Progenitor cell of endocrine pancreas (in vitro differentiated cells): ENCODE measurements at places on chromosomes 2 and 18. TPM values are rescaled to one million over a fixed set of nuclear protein-coding genes. Genes with fewer than 3 reads are reported as not detected.

DNA sequence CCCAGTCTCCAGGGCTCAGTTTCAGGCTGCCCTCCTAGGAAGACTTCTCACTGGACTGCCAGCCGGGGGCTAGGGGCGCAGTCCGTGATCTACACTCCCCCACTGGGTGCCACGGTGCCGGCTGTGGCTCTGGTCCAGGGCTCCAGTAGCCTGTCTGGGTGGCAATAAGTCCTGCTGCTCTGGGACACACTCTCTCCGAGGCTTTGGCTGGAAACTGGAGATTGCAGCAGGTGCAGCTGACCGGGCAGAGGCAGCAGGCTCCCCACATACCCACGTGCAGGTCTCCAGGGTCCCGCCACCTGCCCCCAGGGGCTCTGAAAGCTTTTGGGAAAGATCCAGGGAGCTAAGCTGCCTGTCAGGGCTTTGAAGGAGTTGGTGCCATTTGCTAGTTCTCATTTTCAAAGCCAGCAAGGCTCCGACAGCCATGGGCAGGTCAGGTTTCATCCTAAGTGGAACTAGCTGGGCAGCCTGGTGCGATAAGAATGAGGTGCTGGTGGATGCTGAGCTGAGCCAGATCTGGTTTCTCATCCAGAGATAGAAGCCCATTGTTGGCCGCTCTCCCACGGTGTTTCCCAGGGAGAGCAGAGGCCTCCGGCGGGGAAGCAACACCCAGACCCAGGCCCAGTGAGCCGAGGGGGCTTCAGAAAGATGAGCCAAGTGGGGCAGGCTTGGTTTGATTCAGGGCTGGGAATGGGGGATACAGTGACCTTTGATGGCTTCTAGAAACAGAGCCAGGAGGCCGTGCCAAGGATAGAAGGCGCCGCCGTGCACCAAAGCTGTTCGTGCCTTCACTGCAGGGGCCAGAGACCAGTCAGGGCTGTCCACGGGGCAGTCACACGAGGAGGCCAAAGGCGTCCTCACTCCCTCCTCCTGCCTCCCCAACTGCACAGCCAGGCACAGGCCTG is 141.7 kb upstream of the GPC1 start:
- DNase-seq = no peak

DNA sequence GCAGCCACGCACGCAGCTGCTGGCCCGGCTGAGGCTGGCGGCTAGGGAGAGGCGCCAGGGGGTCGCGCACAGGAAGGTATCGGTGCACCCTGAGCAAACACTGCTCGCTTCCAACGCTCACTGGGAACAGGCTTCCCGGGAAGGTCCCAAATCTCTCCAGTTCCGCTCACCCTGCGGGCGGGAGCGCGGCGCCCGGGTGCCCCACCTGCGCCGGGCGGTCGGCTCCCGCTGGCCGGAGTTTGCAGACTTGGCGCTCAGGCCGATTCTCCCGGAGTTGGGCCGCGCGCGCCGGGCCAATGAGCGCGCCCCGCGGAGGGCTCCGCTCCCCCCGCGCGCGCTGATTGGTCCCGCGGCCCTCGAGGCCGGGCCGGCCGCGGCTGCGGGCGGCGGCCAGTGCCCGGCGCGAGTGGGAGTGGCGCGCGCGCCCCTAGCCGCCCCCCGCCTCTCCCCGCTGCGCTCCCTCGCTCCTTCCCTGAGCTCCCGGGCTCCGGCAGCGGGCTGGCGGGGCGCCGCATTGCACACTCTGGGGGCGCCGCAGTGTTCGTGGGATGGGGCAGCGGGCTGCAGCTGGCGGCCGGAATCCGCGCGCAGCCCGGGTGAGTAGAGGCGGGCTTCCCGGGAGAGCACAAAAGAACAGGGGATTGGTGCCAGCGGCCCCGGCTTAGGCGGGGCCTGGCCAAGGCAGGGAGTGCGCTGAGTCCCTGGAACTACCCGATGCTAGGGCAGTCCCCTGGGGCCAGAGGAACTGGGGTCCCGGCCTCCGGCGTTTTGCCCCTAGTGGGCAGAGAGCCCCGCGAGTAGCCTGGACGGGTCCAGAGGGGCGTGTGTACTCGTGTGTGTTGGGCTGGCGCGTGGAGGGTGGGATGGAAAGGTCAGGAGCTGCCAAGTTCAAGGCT is at the start of gene LYPD6:
TSS of gene LYPD6 (plus strand) at position 461 of the 896 bp plus-strand sequence. CDS start 107,122 bp downstream, outside the sequence.
- peak; percentile 63 for DNase-seq

The ANKRD30B gene
- not detected in 2 replicates for total RNA-seq

The SULT1C3 gene
- not detected in 2 replicates for total RNA-seq

- no peak for DNase-seq
Measured at GRCh38 chr18:8730080-8730827, 24.9 kb downstream of the MTCL1 start.

GRCh38 chr2:105924271-105924670 is 179.6 kb downstream of the NCK2 start:
- no peak for DNase-seq

GRCh38 chr2:209441541-209441940 is 17.7 kb downstream of the MAP2 start:
- no peak for DNase-seq

The FAM124B gene
- not detected in 2 replicates for total RNA-seq

The CSRNP3 gene
- total RNA-seq = 10.7 and 14.8 TPM in 2 replicates

The POTEC gene
- not detected in 2 replicates for total RNA-seq

The SERPINB12 gene
- total RNA-seq = not detected in 2 replicates

DNA sequence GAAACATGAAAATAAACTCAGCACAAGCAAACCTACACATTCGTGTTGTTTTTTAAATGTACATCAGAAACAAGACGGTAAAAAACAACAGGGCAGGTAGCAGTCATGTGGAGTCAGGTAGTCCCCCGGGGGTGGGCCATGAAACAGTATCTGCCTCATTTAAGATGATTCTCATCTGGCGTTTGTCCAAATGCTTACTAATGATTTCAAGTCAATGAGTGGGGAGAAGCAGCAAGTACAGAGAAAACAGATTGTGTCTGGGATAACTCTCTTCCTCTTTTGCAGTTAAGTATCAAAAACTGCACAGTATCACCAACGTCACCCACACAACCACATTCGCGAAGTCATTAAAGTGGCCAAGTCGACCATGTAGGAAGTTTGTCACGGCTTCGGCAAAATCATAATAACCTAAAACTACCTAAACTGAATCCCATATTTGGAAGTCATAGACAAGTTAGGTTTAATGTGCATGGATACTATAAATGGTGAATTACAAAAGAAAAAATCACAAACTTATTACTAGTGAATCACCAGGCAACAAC is 1.3 kb downstream of the LAPTM4A start:
- DNase-seq = no peak

The IL1F10 gene
- not detected in 2 replicates for total RNA-seq

The MROH2A gene
- not detected in 2 replicates for total RNA-seq

- no peak for DNase-seq
Measured at GRCh38 chr2:239973386-239973785, 51.8 kb downstream of the NDUFA10 start.

- no peak for DNase-seq
Measured at GRCh38 chr2:144163592-144163991, 356.3 kb downstream of the ZEB2 start.

The MAPRE2 gene
- total RNA-seq = 47.9 and 51.8 TPM in 2 replicates

- no peak for DNase-seq
Measured at GRCh38 chr2:12070581-12070980, 324.1 kb downstream of the LPIN1 start.

The ERMN gene
- total RNA-seq = 0.22 TPM in 1 of 2 replicates, not detected in the other

The IL1R2 gene
- not detected in 2 replicates for total RNA-seq

The METTL8 gene
- 23.5 and 26.9 TPM in 2 replicates for total RNA-seq

DNA sequence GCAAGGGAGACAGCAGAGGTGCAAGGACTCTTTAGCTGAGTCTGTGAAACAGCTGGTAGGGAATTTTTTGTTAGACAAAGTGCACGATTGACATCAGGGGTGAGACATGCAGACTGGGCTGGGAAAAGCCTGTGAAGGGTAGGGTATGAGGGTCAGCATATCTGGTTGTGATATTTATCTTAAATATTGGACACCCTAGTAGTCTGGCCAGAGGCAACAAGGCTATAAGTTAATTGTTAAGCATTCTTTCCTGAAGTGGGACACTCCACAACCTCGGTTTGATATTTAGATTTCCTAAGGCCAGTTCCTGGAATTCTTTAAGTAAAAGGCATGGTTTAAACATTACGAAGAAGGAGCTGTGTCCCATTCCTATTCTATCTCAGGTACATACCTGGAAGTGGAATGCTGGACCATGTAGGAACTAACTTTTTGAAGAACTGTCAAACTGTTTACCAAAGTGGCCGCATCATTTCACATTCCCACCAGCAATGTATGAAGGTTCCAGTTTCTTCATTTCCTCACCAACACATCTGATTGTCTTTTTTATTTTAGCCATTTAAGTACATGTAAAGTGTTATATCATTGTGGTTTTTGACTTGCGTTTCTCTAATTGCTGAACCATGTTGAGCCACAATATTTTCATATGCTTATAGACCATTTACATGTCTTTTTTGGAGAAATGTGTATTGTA is 22.5 kb downstream of the EHBP1 start:
- no peak for DNase-seq

- no peak for DNase-seq
Measured at GRCh38 chr2:212180408-212181083, 358.1 kb downstream of the ERBB4 start.

DNA sequence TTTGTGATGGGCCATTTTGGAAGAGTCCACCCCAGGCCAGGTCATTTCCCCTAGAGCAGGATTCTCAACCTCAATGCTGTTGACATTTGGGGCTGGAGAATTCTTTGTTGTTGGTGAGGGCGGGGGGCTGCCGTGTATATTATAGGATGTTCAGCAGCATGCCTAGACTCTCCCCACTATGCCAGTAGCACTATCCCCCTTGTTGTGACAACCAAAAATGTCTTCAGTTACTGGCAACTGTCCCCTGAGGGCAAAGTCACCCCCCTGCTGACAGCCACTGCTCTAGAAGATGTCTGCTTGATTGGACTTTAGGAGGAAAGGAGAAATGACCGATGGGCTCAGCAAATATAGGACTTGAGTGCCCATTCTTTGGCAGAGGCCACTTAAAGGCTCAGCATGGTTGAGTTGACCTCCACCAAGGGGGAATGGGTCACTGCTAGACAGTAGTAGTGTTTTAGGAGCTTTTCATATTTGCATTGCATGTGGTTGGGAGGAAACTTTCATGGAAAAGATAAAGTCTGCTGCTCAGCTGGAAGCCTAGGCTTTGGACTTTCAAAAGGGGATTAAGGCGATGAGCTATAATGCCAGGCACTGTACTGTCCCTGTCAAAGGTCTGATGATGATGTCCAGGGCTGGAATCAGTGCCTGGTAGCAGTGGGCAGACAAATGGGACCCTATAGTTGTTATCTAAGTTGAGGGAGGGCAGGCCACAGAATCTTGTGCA is 61.1 kb upstream of the MCFD2 start:
- no peak for DNase-seq

The SPATA3 gene
- not detected in 2 replicates for total RNA-seq

DNA sequence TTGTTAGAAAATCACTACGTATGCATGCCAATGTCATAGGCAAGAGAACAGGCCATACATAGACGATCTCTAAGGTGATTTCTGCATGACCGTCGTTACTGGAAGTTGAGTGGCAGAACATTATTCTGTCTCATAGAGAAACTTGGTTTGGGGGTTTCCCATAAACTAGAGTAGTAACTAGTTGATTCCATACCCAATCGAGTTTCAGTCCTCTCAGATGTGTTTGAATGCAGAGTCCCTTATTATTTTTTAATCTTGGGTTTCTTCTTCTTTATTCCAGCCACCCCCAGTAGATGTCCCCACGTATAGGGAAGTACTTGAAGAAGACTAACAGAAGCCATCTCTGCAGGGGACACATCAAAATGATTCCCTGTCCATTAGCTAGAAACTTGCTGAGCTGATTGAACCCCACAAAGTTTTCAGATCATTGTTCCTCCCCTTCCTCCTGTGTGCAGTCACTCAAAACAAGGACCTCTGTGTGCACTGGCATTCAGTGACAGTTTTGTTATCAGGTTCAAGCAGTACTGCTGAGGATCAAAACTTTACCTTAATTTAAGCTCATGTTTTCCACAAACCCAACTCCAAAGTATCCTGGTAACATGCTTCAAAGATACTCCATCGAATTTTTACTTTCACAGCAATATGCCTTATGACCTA is 68.4 kb upstream of the CDCA7 start:
- no peak for DNase-seq

- no peak for DNase-seq
Measured at GRCh38 chr2:117553448-117553847, 261.0 kb upstream of the DDX18 start.

- DNase-seq = peak; percentile 56
Measured at GRCh38 chr2:223601932-223602666, at the start of gene SCG2. TSS of gene SCG2 (minus strand) at chr2:223602361. CDS start at chr2:223599282, 3,079 bp downstream.

The PSD4 gene
- 27.1 and 30.7 TPM in 2 replicates for total RNA-seq

The MAL gene
- not detected in 2 replicates for total RNA-seq

The APOB gene
- total RNA-seq = 15.6 and 22.2 TPM in 2 replicates

GRCh38 chr2:21836261-21836660 is 712.5 kb downstream of the TDRD15 start:
- DNase-seq = no peak

The RETSAT gene
- total RNA-seq = 22.8 and 23.1 TPM in 2 replicates

DNA sequence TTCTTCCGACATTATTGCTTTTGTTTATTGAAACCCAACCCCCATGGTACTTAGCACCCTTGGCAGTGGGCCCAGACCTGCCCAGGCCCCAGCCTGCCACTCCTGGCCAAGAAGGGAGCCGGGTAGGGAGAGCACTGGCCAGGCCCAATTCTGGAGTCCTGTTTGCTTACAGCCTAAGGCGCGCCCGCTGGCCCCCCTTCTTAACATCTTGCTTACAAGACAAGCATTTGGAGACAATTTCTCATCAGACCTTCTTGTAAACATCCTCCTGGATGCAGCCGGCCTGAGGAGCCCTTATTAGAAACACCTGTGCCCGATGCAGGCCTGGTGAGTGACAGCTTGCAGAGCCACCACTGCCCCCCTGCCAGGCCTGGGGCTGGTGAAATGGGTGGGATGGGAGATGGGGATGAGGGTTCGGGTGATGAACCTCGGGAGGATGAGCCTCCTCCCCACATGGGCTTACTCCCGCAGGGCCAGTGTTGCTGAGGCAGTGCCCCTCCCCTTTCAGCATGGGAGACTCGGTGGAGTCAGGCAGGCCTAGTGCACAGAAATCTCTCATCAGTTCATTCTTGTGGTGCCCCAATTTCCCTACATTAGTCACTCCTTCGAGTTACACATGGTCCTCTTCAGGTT is 217.5 kb downstream of the CYP26B1 start:
- DNase-seq = no peak

DNA sequence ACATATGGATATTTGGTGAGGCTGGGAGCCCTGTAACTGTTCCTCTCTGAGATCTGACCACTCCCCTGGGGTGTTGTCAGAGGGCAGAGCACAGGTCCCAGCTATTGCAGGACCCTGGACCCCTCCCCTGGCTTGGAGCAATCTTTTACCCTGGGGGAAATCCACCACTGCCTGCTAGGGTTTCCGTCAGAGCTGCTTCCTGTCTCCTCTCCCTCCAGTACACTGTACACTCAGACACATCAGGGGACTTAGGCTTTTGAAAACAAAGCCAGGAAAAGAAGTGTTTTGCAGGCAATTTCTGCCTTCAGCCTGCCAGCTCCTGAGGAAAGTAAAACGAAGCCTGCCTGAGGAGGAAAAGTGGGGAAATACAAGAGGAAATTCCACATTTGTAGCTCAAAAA is 13.2 kb upstream of the CEP68 start:
- DNase-seq = no peak

The SLC35F6 gene
- total RNA-seq = 19.2 and 19.9 TPM in 2 replicates

- no peak for DNase-seq
Measured at GRCh38 chr2:168035458-168035857, 211.9 kb downstream of the STK39 start.

The CCDC93 gene
- total RNA-seq = 63.4 and 67.4 TPM in 2 replicates
